ENCODE measurements at places on chromosomes 4 and X. TPM values are rescaled to one million over a fixed set of nuclear protein-coding genes. Genes with fewer than 3 reads are reported as not detected.

DNA sequence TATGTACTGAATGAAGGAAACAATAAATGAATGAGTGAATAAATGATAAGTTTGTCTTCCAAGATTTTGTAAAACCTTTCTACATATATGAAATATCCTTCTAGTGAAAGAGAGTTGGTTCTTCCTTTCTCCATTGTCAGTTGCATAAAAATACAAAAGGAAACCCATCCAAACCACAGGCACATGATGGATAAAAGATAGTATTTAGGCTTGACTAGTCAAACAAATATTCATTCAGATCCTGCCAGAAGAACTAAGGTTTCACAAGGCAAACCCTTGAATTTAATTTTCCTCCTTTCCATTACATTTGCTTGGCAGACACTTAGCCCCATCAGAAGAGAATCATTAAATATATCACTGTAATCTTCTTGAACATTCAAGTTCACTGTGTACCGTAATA lies 208.4 kb downstream of the COL25A1 start:
- no peak for DNase-seq

LPAR4 gene
- not detected for total RNA-seq

PAGE2 gene
- total RNA-seq = not detected

TEX13A gene
- total RNA-seq = not detected

- DNase-seq = no peak
Observed at GRCh38 chr4:27049239-27049829, 188.7 kb downstream of the STIM2 start.

GRIA2 gene
- total RNA-seq = not detected

TSC22D3 gene
- total RNA-seq = not detected

PWWP3B gene
- total RNA-seq = not detected

MAGEB17 gene
- not detected for total RNA-seq

GRCh38 chr4:189022440-189023035 lies 883.3 kb downstream of the TRIML1 start:
- no peak for DNase-seq

SYTL4 gene
- total RNA-seq = 0.86 TPM

DNA sequence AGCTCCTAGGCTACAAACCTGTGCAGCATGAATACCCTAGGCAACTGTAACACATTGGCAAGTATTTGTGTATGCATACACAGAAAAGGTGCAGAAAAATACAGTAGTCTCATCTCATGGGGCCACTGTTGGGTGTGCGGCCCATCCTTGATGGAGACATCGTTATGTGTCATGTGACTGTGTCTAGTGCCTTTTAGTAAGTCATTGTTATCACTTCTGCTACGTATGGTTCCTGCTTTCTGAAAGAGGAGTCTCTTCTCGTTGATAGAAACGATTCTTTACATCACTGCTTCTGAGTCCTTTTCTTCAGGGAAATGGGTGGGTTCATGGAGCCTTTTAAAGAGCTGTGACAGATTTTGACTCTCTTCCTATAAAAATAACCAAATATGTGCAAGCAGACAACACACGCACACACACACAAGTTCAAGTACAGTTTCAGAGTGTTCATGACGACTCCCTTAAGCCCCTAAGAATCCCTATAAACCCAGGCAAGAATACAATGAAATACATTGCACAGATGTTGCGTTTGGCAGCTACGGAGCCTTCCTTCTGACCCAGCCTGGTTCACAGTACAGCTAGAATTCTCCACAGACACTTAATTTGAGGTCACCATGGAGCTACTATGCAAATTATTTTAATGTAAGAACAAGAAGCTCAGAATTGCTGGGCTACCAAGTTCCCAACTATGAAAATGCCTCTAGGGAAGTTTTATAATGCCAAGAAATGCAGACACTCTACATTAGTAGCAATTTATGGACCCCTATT lies 10.2 kb upstream of the STK32B start:
- DNase-seq = no peak

GRCh38 chr4:104973708-104974107 lies 173.0 kb upstream of the TET2 start:
- DNase-seq = no peak
